ENCODE measurements at places on chromosomes 3 and 15. TPM values are rescaled to one million over a fixed set of nuclear protein-coding genes. Genes with fewer than 3 reads are reported as not detected.

Gene PP2D1
- total RNA-seq = not detected

Gene INSYN1
- 2.8 TPM for total RNA-seq

Gene TMC3
- total RNA-seq = not detected

Gene MANF
- 62.8 TPM for total RNA-seq

Gene PLSCR4
- total RNA-seq = 77.5 TPM

Gene SLCO2A1
- total RNA-seq = 46.4 TPM

Gene ITPR1
- total RNA-seq = 160 TPM

DNA sequence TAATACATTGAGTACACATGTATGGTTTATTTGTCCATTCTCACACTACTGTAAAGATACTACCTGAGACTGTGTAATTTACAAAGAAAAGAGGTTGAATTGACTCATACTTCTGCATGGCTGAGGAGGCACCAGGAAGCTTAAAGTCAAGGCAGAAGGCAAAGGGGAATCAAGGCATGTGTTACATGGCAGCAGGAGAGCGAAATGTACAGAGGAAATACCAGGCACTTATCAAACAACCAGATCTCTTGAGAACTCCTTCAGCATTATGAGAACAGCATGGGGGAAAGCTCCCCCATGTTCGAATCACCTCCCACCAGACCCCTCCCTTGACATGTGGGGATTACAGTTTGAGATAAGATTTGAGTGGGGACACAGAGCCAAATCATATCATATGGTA lies 666.3 kb downstream of the ZBBX start:
- H3K27ac ChIP-seq = no peak overlapping the region
- DNase-seq = no peak
- no peaks in the 10 kb centered on the region for H3K4me1 ChIP-seq
- H3K4me3 ChIP-seq = no peak overlapping the region
- H3K36me3 ChIP-seq = no peaks in the 10 kb centered on the region
- no peaks in the 10 kb centered on the region for H3K27me3 ChIP-seq

GRCh38 chr3:152466784-152467183 lies 198.1 kb downstream of the MBNL1 start:
- no peaks in the 10 kb centered on the region for H3K27me3 ChIP-seq
- H3K4me3 ChIP-seq = no peak overlapping the region
- no peaks in the 10 kb centered on the region for H3K36me3 ChIP-seq
- no peak for DNase-seq

DNA sequence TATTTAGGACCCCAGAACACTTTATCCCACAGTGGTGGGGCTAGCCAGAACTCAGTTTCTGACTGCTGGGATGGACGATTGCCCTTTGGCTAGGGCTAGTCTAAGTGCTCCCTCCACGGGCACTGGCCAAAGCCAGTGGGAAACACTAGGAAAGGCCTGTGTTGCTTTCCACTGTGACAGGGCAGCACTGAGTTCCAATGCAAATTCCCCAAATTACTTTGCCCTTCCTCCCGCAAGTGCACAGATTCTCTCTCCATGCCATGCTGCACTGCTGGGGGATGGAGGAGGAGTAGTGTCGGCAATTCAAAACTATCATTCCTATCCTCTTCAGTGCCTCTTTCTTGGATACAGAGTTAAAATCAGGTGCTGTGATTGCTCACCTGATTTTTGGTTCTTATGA lies 100.0 kb downstream of the SH3GL3 start:
- no peaks in the 10 kb centered on the region for H3K27me3 ChIP-seq
- DNase-seq = no peak
- H3K4me3 ChIP-seq = no peak overlapping the region
- H3K4me1 ChIP-seq = no peaks in the 10 kb centered on the region
- no peak overlapping the region for H3K27ac ChIP-seq
- no peaks in the 10 kb centered on the region for H3K36me3 ChIP-seq

- no peak overlapping the region for H3K27ac ChIP-seq
- no peaks in the 10 kb centered on the region for H3K36me3 ChIP-seq
- H3K4me1 ChIP-seq = no peaks in the 10 kb centered on the region
- DNase-seq = no peak
Observed at GRCh38 chr3:150495563-150496168, 50.6 kb downstream of the SERP1 start.

DNA sequence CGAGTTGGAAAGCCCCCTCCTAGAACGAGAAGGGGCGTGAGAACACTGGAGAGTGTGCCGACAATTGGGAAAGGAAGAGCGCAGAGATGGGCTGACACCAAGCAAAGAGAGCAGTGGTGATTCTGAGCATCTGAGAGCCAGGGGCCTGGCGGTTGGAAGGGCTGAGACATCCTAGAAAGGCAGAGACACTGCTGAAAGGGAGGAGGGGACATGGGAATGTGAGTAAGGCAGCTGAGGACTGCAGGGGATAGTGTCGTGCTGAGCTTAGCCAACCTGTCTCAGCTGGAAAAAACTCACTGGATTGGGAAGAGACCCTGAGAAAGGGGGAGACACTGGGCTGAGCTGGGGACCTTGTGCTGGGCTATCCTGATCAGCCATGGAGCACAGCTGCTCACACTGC lies 58.1 kb upstream of the SLC6A6 start:
- H3K36me3 ChIP-seq = no peaks in the 10 kb centered on the region
- H3K27me3 ChIP-seq = no peaks in the 10 kb centered on the region
- DNase-seq = no peak

- H3K36me3 ChIP-seq = no peaks in the 10 kb centered on the region
- H3K4me1 ChIP-seq = no peaks in the 10 kb centered on the region
- no peaks in the 10 kb centered on the region for H3K27me3 ChIP-seq
- no peak overlapping the region for H3K27ac ChIP-seq
Observed at GRCh38 chr3:76827701-76828226, 212.1 kb upstream of the ROBO2 start.

DNA sequence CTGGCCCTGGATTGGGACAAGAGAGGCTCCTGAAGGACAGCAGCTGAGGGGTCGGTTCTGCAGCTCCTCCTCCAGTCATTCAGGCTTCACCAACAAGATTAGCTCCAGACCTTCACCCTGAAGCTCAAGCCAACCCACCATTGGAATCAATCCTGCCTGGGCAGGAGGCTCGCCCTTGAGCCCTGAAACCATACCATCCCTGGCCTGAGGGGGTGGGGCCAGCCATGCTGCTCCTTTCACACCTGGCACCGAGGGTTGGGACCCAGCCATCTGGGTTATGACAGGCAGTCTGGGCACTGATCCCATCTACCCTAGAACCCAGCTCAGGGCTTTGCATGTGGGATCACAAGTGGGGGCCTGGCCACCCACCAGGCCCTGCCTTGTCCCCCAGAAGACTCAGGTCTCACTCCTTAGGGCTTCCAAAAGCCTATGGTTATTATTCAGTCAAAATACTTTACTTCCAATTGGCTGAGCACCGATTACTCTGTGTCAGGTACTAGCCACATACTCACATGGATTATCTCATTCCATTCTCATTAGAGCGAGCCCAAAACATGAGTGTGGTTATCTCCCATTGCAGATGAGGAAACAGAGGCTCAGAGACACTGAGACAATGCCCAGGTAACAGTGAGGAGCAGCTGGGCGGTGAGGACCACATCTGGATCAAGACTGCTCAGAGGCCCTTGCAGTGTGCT lies 3.1 kb downstream of the ABHD14B start:
- H3K27me3 ChIP-seq = peaks cover 5% of the 10 kb centered on the region
- H3K4me1 ChIP-seq = peaks cover 92% of the 10 kb centered on the region
- DNase-seq = no peak
- H3K36me3 ChIP-seq = no peaks in the 10 kb centered on the region
- H3K4me3 ChIP-seq = no peak overlapping the region

- no peak overlapping the region for H3K27ac ChIP-seq
- H3K36me3 ChIP-seq = no peaks in the 10 kb centered on the region
- no peaks in the 10 kb centered on the region for H3K27me3 ChIP-seq
- H3K4me3 ChIP-seq = no peak overlapping the region
- no peaks in the 10 kb centered on the region for H3K4me1 ChIP-seq
- DNase-seq = no peak
Observed at GRCh38 chr3:108381529-108382140, 85.3 kb downstream of the HHLA2 start.

DNA sequence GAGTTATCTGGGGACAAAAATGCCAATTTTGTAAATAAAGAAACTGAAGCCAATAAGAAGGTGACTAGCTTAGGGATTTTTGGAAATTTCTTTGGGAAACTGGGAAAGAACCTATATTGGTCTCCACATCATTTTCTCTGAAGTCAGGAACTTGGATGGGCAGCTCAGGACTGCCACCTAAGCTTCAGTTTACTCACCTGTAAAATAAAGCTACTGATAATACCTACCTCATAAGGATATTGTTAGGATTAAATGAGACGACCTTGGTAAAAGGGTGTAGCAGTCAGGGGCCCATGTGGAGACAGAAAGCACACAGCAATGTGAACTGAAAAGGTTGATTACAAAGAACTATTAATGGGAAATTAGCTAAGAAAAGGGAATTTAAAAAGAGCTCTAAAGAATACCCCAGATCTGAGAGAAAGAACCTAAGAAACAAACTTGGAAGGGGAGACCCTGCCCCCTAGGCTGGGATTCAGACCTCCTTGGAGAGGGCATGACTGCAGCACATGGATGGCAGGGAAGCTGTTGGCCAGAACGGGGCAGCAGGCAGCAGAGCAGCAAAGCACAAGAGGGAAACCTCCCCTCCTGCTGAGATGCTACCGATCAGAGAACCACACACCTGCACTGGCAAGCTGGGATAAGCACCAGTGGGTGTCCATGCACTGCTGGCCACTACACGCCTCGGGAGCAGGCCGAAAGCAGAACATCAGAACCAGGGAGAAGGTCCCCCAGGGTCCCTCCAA lies 83.7 kb upstream of the THBS1 start:
- H3K4me1 ChIP-seq = no peaks in the 10 kb centered on the region
- peaks cover 4% of the 10 kb centered on the region for H3K27me3 ChIP-seq
- no peak overlapping the region for H3K4me3 ChIP-seq
- H3K36me3 ChIP-seq = no peaks in the 10 kb centered on the region
- H3K27ac ChIP-seq = no peak overlapping the region

- H3K36me3 ChIP-seq = no peaks in the 10 kb centered on the region
- no peak overlapping the region for H3K27ac ChIP-seq
- H3K27me3 ChIP-seq = no peaks in the 10 kb centered on the region
- no peak for DNase-seq
- H3K4me1 ChIP-seq = no peaks in the 10 kb centered on the region
Observed at GRCh38 chr15:70863450-70864218, 9.7 kb upstream of the LARP6 start.

GRCh38 chr3:30682434-30683155 lies 76.2 kb downstream of the TGFBR2 start:
- peaks cover 84% of the 10 kb centered on the region for H3K36me3 ChIP-seq
- H3K4me3 ChIP-seq = no peak overlapping the region
- peak overlapping the region; percentile 65 for H3K27ac ChIP-seq
- H3K27me3 ChIP-seq = no peaks in the 10 kb centered on the region
- DNase-seq = no peak

GRCh38 chr3:54279005-54279583 lies 156.7 kb downstream of the CACNA2D3 start:
- no peaks in the 10 kb centered on the region for H3K4me1 ChIP-seq
- no peak overlapping the region for H3K4me3 ChIP-seq
- H3K27me3 ChIP-seq = no peaks in the 10 kb centered on the region
- H3K36me3 ChIP-seq = no peaks in the 10 kb centered on the region
- no peak for DNase-seq

DNA sequence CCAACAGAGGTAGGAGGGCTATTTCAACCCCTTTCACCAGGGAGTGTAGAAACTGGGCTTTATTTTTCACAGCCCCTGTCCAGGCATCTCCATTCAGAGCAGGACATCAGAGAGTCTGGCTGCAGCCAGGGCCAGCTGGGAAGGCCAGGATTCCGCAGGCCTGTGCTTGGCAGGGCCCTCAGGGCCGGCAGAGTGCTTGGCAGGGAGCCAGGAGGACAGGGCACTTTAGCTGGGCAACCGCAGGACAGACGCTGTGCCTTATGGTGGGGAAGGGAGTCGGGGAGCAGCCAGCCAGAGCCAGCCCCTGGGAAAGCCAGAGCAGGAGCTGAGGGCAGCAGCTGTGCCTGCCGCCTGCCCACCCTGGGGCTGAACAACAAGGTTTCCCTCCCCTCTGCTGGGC lies 34.5 kb upstream of the IQCF6 start:
- H3K27ac ChIP-seq = no peak overlapping the region
- no peak for DNase-seq
- H3K4me3 ChIP-seq = no peak overlapping the region
- H3K27me3 ChIP-seq = no peaks in the 10 kb centered on the region

DNA sequence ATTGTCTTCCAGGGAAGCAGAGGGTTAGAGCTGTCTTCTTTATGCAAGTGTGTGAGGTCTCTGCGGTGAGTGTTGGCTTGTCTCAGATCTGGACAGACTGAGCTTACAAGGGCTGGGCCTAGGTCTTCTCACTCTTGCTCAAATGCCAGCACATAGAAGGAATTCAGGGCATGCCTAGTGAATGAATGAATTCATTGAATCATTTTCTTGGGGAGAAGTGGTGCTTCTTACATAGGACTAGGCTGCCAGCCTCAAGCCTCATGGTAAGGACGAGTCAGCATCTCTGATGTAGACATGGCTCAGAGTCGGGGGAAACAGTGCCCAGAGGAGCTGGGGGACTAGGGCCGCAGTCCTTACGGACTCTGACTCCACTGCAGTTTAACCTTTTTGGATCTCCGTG lies 17.2 kb downstream of the MKRN2 start:
- H3K36me3 ChIP-seq = peaks cover 100% of the 10 kb centered on the region
- H3K4me3 ChIP-seq = no peak overlapping the region
- H3K4me1 ChIP-seq = no peaks in the 10 kb centered on the region
- H3K27me3 ChIP-seq = no peaks in the 10 kb centered on the region

DNA sequence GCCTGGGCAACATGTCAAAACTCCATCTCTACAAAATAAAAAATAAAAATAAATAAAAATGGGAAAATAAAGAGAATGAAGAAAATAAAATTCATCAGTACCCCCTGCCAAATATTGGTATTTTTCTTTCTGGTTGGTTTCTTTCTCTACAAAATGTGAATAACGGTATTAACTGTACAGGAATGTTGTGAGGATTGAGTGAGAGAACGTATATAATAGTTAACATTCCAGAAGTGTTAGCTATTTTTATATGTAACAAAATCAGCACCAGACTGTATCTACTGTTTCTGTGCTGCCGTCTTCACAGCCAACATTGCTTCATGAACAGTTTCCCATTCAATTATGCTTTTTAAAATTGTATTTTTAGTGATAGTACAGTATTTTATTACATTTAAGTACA lies 25.5 kb upstream of the RNU6-1 start:
- peaks cover 9% of the 10 kb centered on the region for H3K4me1 ChIP-seq
- H3K4me3 ChIP-seq = no peak overlapping the region
- DNase-seq = no peak

- no peaks in the 10 kb centered on the region for H3K27me3 ChIP-seq
- no peak overlapping the region for H3K4me3 ChIP-seq
- no peaks in the 10 kb centered on the region for H3K4me1 ChIP-seq
Observed at GRCh38 chr3:7999384-7999783, 502.2 kb upstream of the LMCD1 start.

GRCh38 chr3:143090976-143091837 lies 28.4 kb upstream of the CHST2 start:
- H3K36me3 ChIP-seq = no peaks in the 10 kb centered on the region
- H3K27me3 ChIP-seq = no peaks in the 10 kb centered on the region
- no peak overlapping the region for H3K4me3 ChIP-seq
- no peak for DNase-seq

- H3K27ac ChIP-seq = no peak overlapping the region
- H3K36me3 ChIP-seq = peaks cover 86% of the 10 kb centered on the region
- no peak overlapping the region for H3K4me3 ChIP-seq
- DNase-seq = peak; percentile 69
Observed at GRCh38 chr3:52842424-52842823, 7.6 kb upstream of the MUSTN1 start.

Data from spleen (tissue), 13 donors.